ENCODE measurements at places on chromosomes 16 and 17.

DNA sequence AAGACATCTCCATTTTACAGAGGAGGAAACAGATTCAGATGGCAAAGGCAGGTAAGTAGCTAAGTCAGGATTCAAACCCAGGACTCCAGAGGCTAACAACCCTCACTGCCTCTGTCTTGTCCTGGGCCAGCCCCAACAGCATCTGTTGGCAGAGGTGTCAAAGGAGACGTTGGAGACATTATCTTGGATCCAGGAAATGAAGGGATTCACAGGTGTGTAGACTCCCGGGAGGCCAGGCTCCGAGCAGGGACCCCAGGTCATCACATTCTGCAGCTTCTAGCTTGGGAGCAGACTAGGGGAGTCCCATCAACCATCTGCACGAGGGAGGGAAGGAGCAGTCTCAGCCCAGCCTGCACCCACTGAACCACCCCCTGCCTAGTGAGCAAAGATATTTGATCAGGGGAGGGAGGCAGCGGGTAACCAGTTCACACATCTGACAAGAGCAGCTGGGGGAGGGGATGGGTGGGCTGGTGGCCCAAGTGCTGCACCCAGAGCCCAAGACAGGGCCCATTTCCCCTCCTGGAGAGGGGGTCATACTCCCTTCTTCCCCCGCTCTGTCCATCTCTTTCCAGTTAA, 1.0 kb upstream of the B9D1 start:
- no peak for DNase-seq

DNA sequence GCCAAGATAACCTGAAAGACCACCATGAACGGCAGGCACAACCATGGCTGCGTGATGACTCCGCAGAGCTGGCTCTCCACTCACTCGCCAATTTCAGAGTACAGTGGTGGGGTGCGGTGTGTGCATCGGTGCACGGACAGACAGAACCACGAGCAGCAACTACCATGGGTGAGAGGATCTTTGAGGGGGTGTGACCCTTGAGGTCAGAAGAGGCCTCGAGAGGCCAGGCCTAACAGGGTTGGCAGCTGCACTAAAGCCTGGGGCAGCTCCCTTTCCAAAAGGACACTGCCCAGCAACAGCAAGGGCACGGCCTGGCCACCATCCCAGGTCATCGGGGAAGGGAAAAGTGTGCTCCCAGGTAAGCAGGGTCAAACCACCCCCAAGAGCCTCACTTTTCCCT, 1.9 kb upstream of the ECI1 start:
- no peak for DNase-seq

DNA sequence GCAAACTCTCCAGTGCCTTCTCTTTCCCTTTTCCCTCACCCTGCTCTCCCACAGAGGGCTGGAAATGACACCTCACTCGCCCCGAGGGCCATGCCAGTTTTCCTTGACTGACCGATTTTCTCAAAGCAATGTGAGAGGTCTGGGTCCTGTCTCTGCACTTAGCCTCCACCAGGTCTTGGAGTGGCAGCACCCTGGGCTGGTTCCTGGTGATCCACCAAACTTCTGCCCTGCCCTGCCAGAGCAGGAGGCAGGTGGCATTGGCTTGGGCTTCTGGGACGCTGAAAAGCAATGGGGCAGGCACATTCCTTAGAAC, 97.5 kb downstream of the RAB11FIP4 start:
- DNase-seq, result no peak

DNA sequence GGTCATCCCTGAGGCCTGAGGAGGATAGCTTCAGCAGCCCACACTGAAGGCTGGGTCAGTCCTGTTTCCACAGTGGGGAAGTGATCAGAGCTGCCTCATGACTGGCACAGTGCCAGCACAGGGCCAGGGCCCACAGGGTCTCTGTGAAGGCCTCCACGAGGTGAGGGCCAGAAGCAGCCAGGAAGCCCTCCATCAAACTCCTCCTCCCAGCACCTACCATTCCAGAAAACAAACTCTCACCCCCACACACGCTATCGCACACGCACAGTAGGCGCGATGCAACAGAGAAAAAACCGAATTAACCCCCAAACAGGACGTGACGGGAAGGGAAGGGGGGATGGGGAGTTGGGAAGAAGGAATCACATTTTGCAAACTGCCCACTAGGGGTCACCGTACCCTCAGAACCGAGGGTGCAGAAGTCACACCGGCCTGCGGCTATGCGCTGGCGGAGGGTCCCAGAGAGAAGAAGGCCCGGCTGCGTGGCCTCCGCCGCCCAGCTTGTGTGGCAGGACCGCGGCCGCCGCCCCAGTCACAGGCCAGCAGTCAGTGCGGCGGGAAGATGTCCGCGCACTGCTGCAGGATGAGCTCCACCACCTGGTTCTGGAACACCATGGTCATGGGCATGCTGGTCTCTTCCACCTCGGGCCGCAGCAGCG, 37.6 kb downstream of the ARHGAP27 start:
- DNase-seq, result peak; percentile 12

GRCh38 chr16:11705311-11706025, 37.2 kb downstream of the TXNDC11 start:
- DNase-seq, result no peak

- DNase-seq, result no peak
These were observed 1326.6 kb upstream of the GOT2 start for GRCh38 chr16:60060731-60061130.

GRCh38 chr17:4854111-4854681, 21.1 kb downstream of the MINK1 start:
- no peak for DNase-seq

- no peak for DNase-seq
These were observed 110.7 kb downstream of the GSG1L start for GRCh38 chr16:27952811-27953210.

DNA sequence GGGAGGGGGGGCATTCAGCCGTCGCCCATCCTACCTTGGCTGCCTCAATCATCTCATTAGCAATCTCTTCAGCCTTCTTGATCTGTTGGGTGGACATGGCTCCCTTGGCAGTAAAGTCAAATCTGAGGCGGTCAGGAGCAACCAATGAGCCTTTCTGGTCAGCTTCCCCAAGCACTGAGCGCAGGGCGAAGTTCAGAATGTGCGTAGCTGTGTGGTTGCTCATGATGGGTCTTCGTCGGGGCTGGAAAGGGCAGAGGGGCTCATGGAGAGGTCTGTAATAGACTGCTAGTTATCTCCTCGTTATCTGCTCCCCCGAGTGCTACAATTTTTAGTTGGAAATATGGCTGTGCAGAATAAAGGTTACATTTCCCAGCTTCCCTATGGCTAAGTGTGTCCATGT, 7.2 kb upstream of the EXOSC6 start:
- DNase-seq, result no peak

DNA sequence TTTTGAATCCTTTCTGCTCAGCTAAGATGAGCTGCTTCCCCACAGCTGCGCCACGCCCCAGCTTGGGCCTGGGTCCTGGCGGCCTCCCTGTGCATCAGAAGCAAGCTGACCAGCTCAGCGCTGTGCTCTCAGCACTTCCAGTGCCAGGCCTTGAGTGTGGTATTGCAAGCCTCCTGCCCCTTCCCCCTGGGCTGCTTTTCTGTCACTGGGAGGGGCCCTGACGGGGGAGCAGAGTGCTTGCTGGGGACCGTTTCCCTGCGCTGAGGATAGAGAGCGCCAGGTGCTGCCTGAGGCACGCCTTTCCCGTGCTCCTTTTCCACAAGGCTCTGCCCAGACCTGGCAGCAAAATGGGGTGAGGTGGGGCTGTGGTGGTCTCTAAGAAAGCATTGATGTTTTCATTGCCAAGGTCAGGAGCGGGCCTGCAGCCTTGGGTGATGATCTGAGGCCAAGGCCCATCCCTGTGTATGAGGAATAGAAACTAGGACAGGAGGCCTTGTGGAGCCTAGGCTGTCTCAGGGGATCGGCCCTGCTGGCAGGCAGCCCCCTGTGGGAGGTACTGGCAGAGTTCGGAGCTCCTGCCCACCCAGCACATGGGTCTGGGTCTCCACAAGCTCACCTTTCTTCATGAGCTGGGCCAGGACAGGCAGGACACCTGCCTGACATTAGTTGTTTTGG, 29.7 kb downstream of the POLR3E start:
- no peak for DNase-seq

DNA sequence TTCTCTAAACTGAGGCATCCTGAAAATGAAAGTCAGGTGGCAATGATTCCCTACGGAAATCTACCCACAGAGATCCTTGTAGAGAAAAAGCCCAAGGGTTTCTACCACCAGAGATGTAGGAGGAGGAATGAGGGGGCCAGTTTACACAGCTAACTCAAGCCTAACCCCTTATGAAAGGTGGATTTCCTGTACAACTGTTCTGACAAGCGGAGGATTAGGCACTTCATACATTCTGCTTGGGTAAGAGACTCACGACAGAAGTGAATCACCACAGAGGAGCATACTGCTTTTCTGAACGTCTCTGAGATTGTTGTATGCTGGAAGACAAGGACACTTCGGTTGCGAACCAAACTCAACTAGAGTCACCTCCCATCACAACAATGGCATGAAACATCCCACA, 72.7 kb downstream of the SMG6 start:
- DNase-seq, result no peak

GRCh38 chr16:6926762-6927161, 405.9 kb upstream of the RBFOX1 start:
- DNase-seq, result no peak

GRCh38 chr16:88983771-88984687, 7.0 kb upstream of the CBFA2T3 start:
- DNase-seq, result no peak

DNA sequence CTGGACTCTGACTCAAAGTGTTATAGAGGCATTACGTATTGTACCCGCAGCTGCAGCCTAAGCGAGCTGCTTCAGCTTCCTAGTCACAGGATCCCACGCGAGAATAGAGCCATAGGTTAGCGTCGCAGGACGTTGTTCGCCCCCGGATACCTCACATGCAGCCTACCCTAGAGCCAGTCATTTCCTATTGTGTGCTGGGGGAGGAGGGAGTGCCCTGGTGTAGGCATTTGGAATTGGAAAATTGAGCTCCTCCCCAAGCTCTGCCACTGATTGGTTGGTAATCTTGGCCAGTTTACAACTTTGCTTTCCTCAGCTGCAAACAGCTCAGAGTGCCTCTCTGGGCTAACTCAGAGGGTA, 530 bp downstream of the NAA60 start:
- no peak for DNase-seq

DNA sequence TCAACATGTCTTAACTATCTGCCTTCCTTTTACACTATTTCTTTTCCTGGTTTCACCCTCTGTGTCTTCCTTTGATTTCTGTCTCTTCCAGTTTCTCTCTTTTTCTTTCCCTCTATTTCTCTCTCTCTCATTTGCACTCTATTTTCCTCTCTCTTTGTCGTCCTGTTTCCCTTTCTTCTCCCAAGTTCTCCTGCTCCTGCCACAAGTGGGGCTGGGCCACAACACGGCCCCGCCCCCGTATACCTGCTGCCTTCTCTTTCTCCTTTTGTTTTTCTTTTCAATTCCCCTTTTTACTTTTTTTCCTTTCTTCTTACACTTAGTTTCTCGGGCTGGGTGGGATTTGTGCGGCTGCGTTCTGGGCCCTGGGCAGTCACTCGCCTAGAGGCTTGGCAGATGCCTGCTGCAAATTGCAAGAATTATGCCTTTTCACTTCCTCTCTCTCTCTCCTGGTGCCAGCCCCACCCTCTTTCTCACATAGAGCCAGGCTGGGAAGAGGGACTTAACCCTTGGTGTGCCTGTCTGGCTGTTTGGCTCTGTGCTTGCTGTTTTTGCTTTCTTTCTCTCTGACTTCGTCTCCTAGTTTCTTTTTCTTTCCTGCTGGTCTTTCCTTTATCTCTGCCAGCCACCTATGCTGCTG, 2139.4 kb downstream of the TP53TG3F start:
- DNase-seq, result no peak

DNA sequence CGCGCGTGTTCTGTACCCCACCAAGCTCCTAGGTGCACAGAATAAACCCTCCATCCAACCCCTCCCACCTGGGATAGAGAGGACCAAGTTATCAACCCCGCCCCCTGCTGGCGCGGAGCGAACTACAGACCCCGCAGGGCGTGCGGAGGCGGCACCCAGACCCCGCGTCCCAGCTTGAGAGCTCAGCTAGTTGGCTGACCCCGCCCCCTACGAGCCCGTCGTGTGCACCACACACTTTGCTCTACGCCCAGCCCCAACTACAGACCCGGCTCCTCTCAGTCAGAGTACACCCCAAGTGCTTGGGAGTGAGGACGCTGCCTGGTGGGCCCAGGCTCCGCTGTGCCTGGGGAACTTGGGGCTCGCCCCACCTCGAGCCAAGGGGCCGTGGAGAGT, 1.5 kb downstream of the GRIN2A start:
- DNase-seq, result no peak

- no peak for DNase-seq
These were observed 44.6 kb downstream of the GPT2 start for GRCh38 chr16:46928811-46929210.

- no peak for DNase-seq
These were observed 626 bp downstream of the NUPR1 start for GRCh38 chr16:28537964-28538732.

GRCh38 chr17:48244121-48244711, 136.7 kb downstream of the SNX11 start:
- DNase-seq, result no peak

DNA sequence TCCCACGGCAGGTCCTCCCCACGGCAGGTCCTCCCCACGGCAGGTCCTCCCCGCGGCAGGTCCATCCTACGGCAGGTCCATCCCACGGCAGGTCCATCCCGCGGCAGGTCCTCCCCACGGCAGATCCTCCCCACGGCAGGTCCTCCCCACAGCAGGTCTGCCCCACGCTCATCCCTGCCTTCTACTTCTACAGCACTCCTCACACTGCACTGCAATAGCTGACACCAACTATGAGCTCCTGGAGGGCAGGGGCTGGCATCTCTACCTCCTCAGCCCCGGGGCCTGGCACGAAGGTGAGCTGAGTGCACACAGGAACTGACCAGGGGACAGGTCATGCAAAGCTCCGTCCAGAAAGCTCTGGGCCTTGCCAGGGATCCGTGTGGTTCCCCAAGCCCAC, 45.3 kb downstream of the RPH3AL start:
- DNase-seq, result no peak

DNA sequence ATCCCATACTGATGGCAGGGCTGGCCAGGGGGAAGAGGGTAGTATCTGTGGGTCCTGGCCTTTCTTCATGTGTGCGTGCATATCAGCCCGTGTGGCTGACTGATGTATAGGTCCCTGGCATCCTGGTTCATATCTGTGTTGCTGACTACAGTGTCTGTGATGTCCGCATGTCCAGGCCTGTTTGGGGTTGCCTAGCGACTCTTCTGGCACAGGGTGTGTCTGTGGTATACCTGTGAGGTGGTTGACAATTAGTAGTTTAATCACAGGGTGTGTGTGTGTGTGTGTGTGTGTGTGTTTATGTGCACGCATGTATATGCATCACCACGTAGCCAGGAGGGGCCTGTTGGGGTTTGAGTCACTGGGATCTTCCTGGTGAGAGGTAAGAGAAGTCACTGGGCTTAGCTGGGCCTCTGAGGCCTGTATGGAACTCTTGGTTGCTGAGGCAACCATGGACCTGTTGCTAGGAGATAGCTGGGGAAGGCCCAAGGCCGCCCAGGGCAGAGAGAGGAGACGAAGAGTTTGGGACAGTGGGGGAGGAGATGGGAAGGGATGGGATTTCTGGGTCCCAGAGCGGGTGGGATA, 603 bp upstream of the TMEM95 start:
- no peak for DNase-seq
